Activated T-helper 1 cell treated with anti-CD3 and anti-CD28 coated beads, Interleukin-12 subunit alpha, Interleukin-12 subunit beta, Interleukin-2, Interleukin-4 antibody, amounts not matched to agents 30 ng/mL and 10 ng/mL and 1 ng/mL, durations not matched to agents 14 hours and 24 hours and 36 hours (primary cell): ENCODE measurements at places on chromosomes 6 and 20. TPM values are rescaled to one million over a fixed set of nuclear protein-coding genes. Genes with fewer than 3 reads are reported as not detected.
A peak's percentile ranks its signal among the peaks of the same experiment; 100 is the strongest.

BPI gene
- not detected in 2 replicates for total RNA-seq

ADGRF4 gene
- not detected in 2 replicates for total RNA-seq

EDN1 gene
- total RNA-seq: 0.12 and 0.36 TPM in 2 replicates

PBOV1 gene
- total RNA-seq: not detected in 2 replicates

SRSF12 gene
- total RNA-seq: 0.07 and 0.10 TPM in 2 replicates

LY6G6C gene
- not detected in 2 replicates for total RNA-seq

OR12D3 gene
- total RNA-seq: not detected in 2 replicates

OR2B6 gene
- not detected in 2 replicates for total RNA-seq

TCP11 gene
- not detected in 2 replicates for total RNA-seq

MEP1A gene
- not detected in 2 replicates for total RNA-seq

DNA sequence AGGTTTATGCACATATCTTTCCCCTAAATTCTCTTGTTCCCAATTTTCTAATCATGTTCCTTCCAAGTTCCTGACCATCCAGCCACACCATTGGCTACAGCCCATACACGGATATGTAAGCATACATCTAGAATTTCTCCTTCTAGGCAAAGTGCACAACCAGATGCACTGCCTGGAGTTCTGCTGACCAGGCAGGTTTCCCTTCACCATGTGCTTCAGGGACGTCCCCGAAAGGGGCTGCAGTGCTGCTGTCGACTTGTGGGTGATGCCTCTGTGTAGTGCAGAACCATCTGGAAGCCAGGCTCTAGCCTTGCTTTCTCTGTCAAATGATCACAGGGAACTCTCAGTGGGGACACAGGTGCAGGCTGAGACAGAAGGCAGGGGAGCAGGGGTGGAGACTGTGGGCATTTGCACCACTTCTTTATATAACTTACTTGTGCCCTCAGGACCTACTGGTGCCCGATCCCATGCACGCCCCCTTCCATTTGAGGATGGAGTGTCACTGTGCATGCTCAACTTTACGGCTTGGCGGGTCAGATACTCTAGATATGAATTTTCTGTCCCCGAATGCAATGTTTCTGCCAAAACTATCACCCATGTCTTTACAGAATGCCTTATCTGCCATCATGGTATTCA lies 37.5 kb upstream of the SMOC2 start:
- no peak for DNase-seq

DNA sequence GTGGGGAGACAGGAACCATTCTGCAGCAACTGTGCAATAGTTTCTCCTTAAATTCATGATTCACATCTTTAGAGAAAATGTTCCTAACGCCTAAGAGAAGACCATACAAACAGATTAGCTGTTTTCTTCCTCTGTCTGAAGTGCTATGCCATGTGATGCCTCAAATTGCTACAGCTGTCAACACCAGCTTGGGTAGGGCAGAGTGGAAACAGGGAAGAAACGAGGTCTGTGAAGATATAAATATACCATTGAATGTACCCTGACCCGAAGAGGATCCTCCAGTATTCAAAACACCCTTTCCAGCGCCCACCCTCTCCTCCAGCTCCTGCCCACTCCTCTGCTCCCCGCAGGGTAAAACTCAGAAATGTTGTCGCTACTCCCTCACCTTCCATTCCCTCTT lies 40.3 kb upstream of the PRND start:
- no peak for DNase-seq

GRCh38 chr6:16043171-16044135 lies 85.4 kb upstream of the MYLIP start:
- DNase-seq: no peak

DNA sequence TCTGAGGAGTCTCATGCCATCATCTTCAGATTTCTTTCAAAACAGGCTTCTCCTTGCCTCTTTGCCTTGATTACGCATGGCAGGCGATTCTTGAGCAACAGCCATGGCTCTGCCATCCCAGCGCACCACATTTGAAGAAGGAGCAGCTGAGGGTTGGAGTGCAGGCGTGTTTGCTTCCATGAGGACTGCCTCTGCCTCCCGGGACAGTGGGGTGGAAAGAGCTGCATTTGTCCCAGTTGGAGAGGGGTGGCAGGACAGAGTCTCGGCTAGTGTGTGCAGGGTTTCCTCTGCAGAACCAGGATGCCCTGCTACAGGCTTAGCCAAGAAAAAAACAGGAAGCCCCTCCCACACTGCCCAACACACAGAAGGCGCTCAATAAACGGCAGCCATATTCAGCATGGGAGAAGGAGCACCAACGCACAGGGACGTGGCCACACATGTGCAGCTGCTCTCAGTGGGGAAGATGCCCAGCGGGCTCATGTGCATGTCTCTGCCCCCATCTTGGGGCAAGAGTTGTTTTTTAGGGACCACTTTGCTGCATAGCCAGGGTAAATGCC lies 36.6 kb downstream of the IRF4 start:
- no peak for DNase-seq

- no peak for DNase-seq
These were observed 671 bp downstream of the EFHC1 start for GRCh38 chr6:52420668-52421358.

GRCh38 chr6:46704562-46704961 lies 16.9 kb downstream of the TDRD6 start:
- DNase-seq: no peak

DNA sequence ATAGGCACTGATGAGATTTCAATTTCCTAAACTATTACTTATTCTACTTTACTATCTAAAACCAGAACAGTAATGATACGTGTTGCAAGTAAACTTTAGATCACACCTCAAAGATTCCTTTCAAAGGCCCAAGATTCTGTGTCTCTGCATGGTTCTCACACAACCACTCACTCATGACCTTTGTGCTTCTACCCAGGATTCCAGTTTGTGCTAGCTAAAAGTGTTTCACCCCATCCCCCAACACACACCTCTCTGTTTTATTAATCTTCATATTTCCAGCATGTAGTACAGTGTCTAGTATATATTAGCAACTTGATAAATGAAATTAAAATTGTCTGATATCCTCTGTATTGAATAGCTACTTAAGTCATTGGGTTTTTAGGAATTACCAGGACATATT lies 8.8 kb upstream of the SH3BGRL2 start:
- DNase-seq: no peak

GRCh38 chr20:50737352-50737751 lies 6.0 kb downstream of the PARD6B start:
- DNase-seq: no peak

- DNase-seq: no peak
These were observed 84.7 kb upstream of the ADGRF1 start for GRCh38 chr6:47126647-47127391.

DNA sequence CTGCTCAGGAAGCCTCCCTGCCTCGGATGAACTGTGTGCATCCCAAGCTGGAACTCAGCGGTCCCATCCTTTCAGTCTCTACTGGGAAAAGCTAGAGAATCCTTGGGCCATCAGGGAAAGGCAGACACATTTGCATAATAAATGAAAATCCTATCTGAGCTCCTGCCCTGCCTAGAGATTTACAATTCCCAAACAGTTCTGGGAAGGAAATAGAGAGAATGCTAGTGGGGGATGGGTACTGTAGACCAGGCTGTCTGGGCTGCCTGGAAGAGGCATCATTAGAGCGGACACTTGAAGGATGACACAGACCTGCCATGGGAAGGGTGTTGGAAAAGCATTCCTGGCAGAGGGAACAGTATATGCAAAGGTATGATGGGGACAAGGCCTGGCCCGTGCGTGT lies 44.3 kb downstream of the TFAP2C start:
- no peak for DNase-seq

DNA sequence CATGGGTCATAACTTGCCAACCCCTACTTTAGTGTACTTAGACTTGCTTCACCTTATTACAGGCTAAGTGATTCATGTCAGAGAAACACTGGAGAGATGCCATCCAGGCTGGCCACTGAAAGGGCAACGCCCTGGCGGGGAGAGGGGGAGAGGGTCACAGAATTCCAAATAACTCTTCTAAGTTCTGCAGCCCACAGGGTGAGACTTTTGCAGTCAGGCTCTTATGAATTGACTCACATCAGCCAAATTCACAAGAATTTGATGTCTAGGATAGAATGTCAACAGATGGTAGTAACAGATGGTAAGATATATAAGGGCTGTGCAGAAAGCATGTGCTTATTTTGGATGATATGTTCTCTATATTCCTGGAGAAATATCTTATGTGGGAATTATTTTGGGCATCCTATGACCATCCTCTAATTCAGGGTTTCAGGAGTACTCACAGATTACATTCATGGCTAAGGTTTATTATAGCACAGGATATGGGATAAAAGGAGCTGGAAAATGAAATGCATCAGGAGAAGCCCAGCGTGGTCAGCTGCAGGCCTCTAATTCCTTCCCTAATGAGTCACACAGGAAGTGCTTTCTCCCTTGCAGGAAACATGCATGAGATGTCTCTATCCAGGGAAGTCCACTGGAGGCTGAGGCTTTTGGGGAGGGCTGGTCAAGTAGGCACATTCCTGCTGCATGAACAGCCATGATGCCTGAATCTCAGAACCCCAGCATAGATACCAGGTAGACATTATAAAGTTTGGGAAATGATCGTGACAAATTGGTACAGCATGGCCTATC lies 58.7 kb upstream of the RIN2 start:
- no peak for DNase-seq

GRCh38 chr6:21891080-21891479 lies 297.5 kb downstream of the SOX4 start:
- DNase-seq: no peak

DNA sequence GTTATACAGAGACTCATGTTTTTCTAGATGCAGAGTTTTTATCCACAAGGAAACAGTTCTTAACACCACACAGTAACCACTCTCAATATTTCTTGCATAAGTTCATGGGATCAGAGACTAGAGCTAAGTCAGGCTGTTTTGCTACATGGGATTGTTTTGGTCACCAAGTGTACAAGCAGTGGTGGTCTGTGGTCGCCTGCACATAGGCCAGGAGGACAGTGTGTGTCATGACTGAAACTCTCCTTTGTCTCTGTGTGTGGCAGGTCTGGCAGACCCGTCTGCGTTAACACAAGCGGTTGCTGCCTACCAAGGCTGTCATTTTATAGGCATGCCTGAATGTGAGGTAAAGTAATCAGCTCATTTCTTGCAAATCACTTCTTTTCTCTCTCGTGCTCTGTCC lies 18.9 kb downstream of the WRNIP1 start:
- DNase-seq: no peak

DNA sequence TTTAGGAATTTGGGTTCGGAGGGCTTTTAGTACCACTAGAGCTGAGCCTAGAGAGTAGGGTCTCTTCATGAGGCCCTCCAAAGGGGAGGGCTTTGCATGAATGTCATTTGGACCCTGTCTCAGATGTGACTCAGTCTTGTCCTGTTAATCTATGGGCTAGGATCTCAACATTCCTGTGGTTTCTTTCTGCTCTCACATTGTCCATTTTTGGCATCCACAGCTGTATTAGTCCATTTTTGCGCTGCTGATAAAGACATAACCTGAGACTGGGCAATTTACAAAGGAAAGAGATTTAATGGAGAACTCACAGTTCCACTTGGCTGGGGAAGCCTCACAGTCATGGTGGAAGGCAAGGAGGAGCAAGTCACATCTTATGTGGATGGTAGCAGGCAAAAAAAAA lies 61.0 kb downstream of the CRYBG1 start:
- DNase-seq: no peak

DNA sequence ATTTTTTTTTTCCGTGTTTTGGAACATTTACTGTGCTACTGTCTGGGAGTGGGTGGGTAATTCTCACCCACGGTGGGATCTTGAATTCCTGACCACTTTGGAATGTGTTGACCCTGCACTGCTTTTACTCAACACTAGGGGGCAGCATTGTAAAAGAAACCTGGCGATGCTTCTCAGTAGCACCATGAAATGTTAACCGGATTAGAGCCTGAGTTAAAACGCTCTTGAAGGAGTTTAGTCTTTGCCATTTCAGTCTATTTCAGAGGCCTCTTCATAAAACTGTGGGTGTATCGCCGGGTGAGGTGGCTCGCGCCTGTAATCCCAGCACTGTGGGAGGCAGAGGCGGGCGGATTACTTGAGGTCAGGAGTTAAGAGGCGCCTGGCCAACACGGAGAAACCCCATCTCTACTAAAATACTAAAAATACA lies 114.4 kb upstream of the PRND start:
- peak; percentile 40 for DNase-seq

DNA sequence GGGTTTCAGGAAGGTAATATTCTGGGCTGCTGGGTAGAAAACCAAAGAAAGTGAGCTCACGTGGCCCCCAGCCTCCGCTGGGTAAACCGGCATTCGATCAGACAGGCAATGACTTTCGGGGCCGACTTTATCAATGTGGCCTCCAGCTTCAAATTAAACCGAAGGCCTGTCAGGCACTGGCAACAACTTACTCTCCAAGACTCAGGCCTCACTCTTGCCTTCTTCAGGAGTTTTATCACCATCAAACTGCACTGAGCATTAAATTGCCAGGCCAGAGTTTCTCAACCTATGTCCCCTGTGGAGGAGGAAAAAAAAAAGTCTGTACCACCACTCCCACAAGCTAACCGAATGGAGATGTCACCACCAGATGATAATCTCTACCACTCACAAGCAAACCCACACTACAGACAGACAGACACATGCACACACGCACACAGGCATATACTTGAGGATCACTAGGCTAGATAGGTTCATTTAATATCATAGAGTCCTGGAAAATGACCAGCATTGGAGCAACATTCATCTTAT lies 1.1 kb upstream of the MBOAT1 start:
- no peak for DNase-seq

DNA sequence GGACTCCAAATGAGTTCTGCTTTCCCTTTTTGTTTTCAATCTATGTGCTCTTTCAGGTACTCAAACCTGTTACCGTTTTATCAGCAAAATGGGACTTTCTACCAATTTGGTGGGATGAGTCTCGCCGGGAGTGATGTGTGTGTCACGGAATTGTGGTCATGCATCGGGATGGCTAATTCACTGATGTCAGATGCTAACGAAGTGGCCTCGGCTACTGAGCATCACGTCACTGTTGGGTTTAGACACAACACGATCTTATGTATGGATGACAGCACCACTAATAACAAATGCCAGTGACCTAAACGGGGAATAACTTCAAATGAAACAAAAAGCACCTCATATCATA lies 1.6 kb upstream of the PCK1 start:
- DNase-seq: no peak

DNA sequence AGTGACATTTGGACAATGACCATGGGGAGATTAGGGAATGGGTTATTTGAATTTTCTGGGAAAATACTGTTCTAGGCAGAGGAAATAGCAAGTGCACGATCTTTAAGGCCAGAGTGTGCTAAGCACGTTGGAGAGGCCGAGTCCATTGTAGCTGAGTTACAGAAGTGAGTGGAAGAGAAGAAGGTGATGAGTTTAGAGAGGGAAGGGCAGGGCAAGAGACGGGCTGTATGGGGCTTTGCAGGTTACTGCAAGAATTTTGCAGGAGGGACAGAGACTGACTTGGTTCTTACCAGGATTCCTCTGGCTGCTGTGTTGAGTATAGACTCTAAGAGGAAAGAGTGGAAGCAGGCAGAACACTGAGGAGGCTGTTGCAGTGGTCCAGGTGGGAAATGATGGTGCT lies 1.1 kb upstream of the NCOA3 start:
- DNase-seq: no peak

- DNase-seq: no peak
These were observed 27.1 kb downstream of the NAPB start for GRCh38 chr20:23393996-23394775.

- DNase-seq: no peak
These were observed 177.1 kb downstream of the CD109 start for GRCh38 chr6:73873081-73873480.
